ENCODE measurements at places on chromosomes 2 and 18. TPM values are rescaled to one million over a fixed set of nuclear protein-coding genes. Genes with fewer than 3 reads are reported as not detected.
A peak's percentile ranks its signal among the peaks of the same experiment; 100 is the strongest.

DNA sequence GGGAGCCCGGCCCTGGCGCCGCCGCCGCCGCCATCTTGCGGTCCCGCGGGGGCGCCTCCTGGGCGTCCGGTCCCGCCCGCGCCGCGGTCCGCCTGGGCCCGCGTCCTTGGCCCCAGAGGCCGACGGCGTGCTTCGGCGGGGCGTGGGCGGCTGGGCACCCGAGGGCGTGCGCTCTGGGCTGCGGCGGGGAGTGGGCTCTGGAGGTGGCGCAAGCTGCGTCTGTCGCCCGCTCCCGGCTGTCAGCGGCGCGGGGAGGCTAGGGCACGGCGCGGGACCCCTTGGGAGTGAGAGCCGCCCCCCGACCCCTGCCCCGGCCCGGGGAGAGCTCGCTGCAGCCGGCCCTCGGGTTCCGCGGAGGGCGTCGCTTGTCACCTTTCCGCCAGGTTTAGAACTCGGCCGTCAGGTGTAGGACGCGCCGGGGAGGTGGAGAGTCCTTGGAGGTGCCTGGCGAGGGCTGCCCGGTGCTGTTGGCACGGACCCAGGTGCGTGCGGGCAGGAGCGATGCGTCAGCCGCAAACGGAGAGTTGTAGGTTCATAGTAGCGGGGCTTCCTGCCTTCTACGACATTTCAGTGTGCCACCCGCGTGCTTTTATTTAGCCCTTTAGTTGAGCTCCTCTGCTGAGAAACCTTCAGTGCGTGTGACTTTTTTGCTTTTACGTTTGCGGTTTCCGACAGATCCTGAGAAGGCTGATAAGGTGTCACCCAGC lies 921 bp downstream of the VAPA start:
- DNase-seq, result peak; percentile 61

DNA sequence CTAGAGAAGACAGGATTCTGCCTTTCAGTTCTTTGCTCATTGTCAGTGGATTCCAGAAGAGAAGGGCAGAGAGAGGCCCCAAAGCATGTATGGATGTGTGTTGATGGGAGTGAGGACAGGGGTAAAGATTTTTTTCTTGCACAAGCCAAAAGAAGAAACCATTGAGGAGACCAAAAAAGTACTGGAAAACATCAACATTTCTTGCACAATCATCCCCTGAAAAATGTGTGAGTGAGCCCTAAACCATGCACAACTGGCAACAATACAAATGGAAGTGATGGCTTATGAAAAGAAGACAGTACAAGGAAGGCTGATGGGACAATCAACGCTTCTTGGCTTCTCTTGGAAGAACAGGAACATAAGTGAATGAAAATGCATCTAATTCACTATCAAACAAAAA lies 5.6 kb upstream of the SMAD7 start:
- DNase-seq, result no peak

DNA sequence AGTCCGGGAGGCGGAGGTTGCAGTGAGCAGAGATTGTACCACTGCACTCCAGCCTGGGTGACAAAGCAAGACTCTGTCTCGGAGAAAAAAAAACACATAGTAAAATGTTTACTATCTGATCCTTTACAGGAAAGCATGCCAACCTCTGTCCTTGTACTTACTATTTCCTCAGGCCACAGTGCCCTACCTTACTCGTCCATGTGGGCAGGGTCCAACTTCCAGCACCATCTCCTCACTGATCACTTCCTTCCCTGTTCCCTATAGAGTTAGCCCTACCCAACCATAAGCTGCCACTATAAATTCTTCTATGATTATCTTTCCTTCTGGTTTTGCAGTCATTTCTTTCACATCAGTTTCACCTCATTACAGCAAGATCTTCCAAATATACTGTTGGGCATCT lies 136.2 kb downstream of the MYO5B start:
- no peak for DNase-seq

- DNase-seq, result no peak
Observed at GRCh38 chr2:198630384-198630783, 826.0 kb downstream of the PLCL1 start.

Gene MOCOS
- 12.4 TPM for total RNA-seq

Gene CRYGD
- not detected for total RNA-seq

Gene HADHA
- 186 TPM for total RNA-seq

GRCh38 chr2:39942950-39943349 lies 163.9 kb upstream of the THUMPD2 start:
- no peak for DNase-seq

Gene COX7A2L
- total RNA-seq, result 122 TPM

Gene LIMS4
- total RNA-seq, result 0.74 TPM

All from K562 (cell line).